ENCODE measurements at places on chromosomes 1 and 21.
A peak's percentile ranks its signal among the peaks of the same experiment; 100 is the strongest.

DNA sequence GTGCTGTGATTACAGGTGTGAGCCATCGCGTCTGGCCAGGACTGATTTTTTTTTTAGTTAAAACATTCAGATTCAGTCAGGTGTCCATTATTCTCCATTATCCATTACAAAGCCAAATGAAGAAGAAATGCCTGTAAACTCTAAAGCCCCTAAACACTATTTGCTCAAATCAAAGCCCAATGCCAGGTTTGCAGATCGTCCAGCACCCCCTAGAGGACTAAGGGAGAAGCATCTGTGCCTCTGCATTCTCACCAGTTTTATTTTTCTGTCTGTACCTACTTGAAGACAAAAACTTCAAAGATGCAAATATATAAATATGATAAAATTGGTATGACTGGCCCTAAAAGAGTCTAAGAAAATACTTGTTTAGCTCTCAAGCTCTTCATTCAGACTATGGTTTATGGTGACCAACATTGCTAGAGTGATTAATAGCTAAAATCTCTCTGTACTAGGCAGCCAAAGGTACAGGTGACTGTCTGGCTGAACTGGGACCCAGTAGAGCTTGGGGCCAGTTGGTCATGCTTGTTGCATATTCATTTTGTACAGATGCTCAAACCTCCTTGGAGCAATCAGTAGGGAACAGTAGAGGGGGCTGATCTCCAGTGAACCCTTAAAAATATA lies 138.4 kb downstream of the SYT2 start:
- DNase-seq, result no peak

DNA sequence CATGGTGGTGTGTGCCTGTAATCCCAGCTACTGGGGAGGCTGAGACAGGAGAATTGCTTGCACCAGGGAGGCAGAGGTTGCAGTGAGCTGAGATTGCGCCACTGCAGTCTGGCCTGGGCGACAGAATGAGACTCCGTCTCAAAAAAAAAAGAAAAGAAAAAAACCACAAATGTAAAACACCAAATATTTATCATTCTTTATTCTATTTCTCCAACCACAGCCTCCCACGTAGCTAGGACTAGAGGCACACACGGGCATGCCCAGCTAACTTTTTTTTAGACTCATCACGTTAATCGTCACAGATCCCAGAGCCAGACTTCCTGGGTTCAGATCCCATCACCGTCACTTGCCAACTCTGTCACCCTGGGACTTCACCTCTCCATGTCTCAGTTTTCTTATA lies 13.5 kb downstream of the DNAJC16 start:
- no peak for DNase-seq

GRCh38 chr1:56921479-56921878 lies 44.3 kb downstream of the C8B start:
- DNase-seq, result no peak

DNA sequence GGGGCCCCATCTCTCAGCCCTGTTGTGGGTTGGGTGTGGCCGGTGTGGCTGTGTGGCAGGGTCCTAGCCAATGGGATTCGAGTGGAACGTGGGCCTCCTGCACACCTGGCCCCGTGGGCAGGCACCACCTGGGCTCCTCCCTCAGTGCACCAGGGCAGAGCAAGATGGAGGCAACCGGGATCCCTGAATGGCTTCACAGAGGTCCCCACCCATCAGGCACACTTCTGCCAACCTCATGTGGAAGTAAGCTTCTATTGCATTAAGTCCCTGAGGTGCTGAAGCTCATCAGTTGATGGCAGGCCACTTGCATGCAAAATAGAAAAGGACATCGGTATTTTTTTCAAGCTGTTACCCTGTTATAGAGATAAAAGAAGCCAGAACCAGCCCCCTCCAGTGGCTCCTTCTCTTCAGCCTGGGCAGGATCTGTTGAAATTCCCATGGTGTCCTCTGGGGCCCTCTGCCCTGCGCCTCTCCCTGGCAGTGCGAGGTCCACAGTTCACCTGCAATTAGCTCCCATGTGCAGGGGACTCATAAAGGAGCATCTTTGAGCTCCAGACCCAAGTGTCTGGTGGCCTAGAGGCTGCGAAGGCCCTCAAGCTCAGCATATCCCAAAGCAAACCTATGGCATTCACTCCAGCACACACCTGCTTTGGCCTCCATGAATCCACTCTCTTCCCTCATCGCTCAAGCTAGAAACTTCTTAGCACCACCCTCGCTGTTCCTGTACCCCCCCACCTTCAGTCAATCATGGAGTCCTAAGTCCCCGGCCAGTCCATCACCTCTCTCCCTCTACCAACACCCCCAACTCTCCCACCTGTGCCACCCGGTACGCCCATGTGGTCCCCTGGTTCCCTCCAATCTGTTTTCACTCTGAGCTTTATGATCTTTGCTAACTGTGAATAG lies 2.1 kb upstream of the SLC45A1 start:
- DNase-seq, result no peak

DNA sequence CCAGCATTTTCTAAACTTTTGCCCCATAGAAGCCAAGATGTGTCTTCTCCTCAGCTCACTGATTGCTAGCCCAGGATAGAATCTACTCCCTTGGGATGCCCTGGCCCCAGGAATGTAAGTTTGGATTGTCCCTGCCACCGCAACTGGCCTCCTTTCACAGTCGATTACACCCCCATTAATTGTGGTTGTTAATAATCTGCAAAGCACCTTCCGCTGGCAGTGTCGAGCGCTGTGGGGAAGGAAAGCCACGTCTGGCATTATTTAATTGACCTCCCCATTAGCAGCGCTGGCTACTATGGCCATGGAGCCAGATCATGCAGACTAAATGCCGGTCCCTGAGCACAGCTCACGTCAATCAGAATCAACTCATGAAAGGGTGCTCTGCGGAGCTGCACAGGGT lies 597.3 kb upstream of the PLXNA2 start:
- no peak for DNase-seq

DNA sequence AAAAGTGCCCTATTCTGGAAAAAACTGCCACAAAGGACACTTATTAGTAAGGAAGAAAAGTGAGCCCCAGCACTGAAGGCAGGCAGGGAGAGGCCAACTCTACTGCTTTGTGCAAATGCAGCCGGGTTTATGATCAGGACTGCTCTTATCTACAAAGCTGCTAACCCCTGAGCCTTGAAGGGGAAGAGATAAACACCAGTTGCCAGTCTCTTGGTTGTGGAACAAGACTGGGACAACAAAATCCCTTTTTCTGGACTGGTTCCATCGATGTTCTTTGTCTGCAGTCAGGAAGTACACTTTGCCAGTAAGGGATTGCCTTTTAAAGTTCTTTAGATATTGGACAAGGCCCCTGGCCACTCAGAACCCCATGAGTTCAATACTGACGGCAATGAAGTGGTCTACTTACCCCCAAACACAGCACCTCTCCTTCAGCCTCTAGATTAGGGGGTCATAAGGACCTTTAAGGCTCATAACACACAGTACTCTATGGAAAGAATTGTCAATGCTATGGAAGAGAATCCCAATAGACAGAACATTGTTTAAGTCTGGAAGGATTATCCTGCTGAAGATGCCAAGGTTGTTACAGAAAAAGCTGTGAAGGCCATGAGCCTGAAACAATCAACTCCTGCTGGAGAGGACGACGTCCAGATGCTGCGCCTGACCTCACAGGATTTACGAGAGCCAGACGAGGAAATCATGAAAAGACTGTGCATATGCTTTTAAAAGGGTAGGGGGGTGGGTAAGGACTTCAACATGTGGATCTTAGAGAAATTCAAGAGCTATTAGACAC lies 43.6 kb downstream of the GNB1 start:
- DNase-seq, result no peak

GRCh38 chr1:213939888-213940287 lies 47.9 kb upstream of the PROX1 start:
- DNase-seq, result no peak

DNA sequence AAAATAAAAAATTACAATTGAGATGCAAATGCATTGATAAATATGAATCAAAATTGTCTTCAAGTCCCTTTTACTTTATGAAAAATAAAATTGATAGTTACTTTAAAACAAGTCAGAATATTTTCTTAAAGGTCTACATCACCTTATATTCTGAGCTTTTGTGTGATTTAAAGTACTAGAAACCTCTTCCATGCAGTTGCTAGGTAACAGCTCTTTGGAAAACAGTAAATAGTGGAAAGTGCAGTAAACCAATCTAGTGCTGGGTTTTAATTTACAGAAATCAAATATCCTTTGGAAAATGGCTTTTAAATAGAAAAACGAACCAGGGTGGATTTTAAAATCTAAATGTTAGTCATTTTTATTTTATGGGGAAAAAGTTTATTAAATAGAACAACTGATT lies 227.9 kb downstream of the KCNT2 start:
- DNase-seq, result no peak

GRCh38 chr1:210448297-210448892 lies 119.7 kb downstream of the HHAT start:
- peak; percentile 11 for DNase-seq

DNA sequence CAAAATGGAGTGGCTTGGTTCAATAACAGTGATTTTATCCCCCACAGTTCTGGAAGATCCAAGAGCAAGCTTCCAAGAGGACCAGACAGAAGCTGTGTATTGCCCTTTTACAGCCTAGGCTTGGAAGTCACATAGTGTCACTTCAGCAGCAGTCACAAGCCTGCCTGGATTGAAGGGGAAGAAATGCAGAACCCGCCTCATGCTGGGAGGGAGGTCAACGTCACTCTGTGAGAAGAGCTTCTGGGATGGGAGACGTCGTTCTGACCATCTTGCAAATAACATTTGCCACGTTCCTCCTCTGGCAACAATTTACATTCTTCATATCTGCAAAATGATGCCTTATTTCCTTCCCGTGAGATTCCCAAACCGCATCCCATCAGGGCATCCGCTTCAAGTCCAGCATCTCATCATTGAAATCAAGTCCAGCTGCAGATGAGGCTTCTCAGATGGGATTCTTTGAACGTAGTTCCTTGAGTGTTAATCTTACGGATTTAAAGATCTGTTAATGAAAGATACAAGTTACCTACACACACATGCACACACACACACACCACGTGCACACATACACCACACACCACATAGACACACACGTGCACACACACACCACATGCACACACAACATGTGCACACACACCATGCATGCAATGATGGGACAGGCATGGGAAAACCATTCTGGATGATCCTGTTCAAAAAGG lies 23.9 kb upstream of the KIF1B start:
- DNase-seq, result no peak

GRCh38 chr21:31087639-31088473 lies 49.6 kb upstream of the KRTAP19-8 start:
- no peak for DNase-seq

DNA sequence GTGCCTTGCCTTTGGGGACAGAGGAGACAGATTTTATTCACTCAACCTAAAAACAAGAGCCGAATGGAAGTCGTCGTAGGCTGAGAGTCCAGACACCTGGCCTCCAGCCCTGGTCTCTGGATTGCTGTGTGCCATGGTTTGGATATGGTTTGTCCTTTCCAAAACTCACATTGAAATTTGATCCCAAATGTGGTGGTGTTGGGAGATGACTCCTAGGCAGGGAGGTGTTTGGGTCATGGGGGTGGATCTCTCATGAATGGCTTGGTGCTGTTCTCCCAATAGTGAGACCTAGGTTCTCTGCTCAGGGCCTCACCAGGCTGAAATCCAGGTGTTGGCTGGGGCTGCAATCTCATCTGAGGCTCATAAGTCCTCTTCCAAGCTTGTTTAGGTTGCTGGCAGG lies 75.5 kb downstream of the FOXD2 start:
- no peak for DNase-seq

DNA sequence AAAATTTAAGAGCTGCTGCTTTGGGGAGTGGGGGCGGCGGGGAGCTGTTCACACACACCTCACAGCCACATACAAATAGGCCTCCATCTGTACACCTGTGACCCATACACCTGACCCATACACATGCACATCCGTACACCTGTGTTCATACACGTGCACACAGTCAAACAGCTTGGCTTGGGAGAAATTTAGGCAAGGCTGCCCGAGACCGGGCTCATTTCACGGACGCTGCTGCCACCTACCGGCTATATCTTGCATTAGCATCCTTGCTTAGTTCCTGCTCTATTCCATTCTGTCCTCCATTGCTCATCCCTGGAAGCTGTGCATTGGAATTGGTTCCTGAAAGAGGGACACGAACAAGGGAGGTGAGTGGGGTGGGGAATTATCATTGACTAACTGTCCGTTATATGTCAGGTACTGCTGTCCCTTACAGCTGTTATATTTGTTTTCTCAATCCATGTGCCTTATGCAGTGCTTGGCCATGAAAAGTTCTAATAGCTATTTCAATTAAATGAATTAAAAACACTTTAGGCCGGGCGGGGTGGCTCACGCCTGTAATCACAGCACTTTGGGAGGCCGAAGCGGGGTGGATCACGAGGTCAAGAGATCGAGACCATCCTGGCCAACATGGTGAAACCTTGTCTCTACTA lies 37.1 kb upstream of the EPB41 start:
- peak; percentile 78 for DNase-seq

GRCh38 chr1:44511769-44512168 lies 106.7 kb downstream of the RNF220 start:
- no peak for DNase-seq

DNA sequence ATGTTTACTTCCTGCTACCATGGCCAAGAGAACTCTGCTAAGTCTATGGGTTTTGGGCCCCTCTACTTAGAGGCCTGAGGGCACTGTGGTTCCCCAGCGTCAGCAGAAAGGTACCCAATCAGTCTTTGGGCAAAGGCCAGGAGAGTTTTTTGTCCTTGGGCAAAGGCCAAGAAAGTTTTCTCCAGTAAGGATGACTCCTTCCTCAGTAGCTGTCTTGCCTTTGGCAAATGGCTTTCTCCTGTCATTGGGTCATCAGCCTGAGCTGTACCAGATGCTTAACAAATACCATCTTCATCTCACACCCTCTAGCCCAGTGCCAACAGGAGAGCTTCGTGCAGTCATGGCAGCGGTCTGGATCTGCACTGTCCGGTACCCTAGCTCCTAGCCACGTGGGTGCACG lies 199.3 kb upstream of the TMEM51 start:
- no peak for DNase-seq

DNA sequence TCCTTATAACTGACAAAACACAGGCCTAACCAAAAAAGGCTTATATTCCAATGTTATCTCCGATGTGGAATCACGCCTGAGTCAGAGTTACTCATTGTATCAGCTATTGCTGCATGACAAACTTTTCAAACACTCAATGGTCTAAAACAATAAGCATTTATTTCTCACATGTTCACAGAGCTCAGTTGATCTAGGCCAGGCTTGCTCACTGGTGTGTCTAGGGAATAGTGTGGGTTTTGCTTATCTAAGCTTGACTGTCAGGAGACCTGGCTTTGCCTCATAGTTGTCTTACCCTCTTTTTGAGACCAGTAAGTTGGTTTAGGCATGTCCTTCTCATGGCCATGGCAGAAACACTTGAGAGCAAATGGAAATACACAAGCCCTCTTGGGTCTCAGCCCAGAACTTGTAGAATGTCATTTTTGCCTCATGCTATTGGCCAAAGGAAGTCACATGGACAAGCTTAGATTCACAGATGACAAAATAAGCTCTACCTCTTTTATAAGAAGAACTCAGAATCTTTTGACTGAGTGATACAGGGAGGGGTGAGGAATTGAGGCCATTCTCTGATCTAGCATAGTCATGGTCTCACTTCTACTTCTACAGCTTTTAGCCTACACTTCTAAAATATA lies 130.8 kb downstream of the HMCN1 start:
- no peak for DNase-seq

- no peak for DNase-seq
Measured at GRCh38 chr1:64404202-64404601, 65.7 kb upstream of the CACHD1 start.

Data from T-helper 1 cell (primary cell).